ENCODE measurements at places on chromosomes 6 and 20.

DNA sequence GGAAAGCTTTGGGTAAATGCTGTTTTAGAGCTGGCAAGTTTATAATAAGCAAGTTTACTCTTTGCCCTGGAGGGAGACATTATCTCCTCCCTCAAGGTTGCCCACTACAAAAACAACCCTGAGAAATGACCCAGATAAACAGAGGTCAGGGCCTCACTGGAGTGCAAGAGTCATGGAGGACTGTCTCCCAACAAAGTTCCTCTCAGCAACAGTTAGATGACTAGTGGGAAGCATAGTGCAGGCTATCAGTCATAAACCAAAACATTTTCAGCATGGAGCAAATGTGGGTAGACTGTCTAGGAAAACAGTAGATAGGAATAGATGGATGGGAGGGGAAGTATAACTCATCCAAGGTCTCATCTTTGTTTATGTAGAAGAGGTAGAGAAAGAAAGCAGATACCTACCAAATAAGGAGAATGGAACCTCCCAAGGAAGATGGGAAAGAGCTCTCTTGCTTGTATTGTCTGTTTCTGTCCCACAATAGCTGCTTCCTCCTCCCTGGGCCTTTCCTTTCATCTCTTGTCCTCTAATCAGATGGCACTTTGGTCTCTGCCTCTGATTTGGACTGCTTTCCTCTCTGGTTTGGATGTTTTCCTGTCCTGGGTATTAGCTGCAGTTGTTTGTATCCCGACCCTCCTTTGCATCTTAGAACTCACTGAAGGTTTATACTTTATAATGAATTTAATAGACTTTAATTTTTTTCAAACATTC is 95.4 kb downstream of the WASF1 start:
- no peak for DNase-seq

GRCh38 chr20:44644230-44644617 is 7.3 kb downstream of the ADA start:
- no peak for DNase-seq

GRCh38 chr20:48126227-48126740 is 341.0 kb upstream of the SULF2 start:
- DNase-seq: no peak

DNA sequence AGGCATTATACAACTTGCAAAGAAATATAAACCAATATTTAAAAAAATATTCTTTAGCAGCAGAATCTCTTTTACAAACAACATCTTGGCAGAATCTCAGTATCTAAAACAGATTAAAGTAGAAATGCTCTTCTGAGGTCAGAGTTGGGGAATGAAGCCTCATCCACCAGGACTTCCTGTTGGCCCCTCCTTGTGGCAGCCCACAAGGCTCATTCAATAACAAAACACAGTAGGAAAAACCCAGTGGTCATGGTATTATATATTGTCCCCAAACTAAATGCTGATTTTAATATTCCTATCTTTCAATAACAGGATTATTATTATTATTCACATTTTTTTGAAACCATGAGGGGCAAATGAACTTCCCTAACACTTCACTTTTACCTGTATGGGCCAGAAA is 368.6 kb downstream of the BTBD9 start:
- no peak for DNase-seq

GRCh38 chr6:122578961-122579360 is 31.2 kb upstream of the PKIB start:
- no peak for DNase-seq

GRCh38 chr6:81897793-81898192 is 145.3 kb upstream of the TENT5A start:
- DNase-seq: no peak

- peak; percentile 35 for DNase-seq
Measured at GRCh38 chr6:35181933-35182612, 31.7 kb upstream of the SCUBE3 start.

- no peak for DNase-seq
Measured at GRCh38 chr6:2909718-2910117, 6.6 kb upstream of the SERPINB9 start.

- DNase-seq: peak; percentile 72
Measured at GRCh38 chr6:109455437-109456110, at the start of gene MICAL1. TSS of gene MICAL1 (minus strand) at chr6:109455772. CDS start at chr6:109454196, 1,576 bp downstream.

- no peak for DNase-seq
Measured at GRCh38 chr20:19114410-19114809, 98.0 kb upstream of the SLC24A3 start.

- no peak for DNase-seq
Measured at GRCh38 chr6:80015839-80016435, 11.5 kb downstream of the TTK start.

- no peak for DNase-seq
Measured at GRCh38 chr20:36197271-36197670, 39.0 kb upstream of the AAR2 start.

DNA sequence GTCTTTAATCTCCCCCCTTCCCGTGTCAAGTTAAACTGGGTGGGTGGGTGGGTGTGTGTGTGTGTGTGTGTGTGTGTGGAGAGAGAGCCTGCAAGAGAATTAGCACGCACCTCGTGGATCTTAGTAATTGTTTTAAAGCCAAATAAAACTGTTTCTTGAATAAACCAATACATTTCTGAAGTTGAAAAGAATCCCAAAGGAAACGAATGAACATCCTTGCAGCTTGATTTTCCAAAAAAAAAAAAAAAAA is 381 bp upstream of the BICRAL start:
- no peak for DNase-seq

DNA sequence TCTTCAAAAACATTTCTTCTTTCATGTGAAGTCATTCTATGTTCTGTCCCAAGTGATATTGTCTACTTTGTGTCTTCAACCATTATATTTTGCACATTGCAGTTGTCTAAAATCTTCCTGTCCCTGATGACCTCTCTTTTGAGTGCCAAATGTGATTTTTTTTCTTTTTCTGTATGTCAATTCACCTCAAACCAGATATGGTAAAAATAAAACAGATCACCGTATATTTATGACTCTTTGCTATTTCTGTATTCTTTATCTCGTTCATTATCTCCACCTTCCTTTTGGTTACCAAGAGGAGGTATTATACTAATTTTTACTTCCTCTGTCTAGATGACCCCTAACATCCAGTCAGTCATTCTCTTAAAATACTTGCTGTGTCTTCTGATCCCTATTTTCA is 165.2 kb downstream of the GRIK2 start:
- no peak for DNase-seq

DNA sequence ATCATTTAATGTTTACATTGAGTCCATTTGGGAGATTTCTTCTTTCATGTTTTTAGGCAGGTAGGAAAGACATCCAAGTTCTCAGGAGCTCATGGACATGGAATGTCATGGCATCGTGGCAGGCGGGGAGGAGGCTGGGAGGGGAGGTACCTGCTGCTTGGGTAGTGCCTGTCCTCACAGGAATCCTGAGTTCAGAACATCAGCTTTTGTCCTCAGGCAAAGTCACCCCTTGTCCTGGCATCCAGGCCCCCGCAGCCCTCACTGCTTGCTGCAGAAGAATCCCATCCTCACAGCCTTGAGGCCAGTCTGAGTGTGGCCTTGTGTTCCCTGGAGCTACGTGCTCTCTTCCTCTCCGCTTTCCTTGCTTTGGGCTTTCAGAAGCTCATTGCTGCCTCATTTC is 157.4 kb downstream of the CFAP61 start:
- DNase-seq: no peak

DNA sequence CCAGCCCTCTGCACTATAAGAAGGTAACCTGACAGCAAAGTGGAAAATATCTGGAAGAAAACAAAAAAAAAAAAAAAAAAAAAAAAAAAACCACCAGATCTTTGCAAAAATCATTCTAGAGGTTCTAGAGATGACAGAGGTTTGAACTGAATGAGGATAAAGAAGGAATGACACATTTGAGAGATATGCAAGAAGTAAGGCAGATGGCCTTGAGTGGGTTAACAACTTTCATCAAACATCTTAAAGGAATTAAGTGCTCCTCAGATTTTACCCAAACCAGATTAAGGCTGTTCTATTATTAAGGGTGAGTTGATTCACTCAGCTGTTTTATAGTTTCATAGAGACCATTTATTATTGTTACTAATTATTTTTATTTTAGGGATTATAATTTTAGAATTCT is 62.0 kb downstream of the RSPO3 start:
- DNase-seq: no peak

GRCh38 chr20:63333241-63333836 is 27.8 kb downstream of the CHRNA4 start:
- DNase-seq: no peak

DNA sequence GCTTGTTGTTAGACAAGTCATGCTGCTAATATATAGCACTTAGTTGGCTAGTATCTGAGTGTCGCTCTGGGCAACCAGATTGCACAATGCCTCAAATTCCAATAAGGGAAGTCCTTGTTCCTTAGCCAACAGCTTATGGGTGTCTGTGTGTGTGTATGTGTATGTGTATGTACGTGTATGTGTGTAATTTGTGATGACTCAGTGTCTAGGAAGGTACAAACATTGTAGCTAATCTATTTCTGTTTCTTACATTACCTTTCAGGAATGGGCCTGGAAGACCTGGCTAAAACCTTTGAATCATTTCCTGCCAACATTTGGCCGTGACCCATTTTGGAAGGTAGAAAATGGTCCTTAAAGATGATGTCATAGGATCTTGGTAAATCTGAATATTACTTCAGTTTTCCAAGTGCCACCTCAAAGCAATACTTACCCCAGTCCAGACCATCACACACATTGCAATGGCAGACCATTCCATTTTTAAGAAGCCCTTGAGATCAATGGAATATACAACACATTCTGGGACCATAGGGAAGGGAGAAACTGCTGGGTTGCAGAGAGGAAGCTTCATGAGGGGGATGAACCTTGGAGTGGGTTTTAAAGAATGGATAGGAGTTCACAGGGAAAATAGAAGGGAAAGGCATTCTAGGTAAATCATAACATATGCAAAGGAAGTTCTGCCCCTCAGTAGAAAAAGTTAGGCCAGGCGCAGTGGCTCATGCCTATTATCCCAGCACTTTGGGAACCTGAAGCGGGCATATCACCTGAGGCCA is 25.1 kb downstream of the NEDD9 start:
- DNase-seq: no peak

DNA sequence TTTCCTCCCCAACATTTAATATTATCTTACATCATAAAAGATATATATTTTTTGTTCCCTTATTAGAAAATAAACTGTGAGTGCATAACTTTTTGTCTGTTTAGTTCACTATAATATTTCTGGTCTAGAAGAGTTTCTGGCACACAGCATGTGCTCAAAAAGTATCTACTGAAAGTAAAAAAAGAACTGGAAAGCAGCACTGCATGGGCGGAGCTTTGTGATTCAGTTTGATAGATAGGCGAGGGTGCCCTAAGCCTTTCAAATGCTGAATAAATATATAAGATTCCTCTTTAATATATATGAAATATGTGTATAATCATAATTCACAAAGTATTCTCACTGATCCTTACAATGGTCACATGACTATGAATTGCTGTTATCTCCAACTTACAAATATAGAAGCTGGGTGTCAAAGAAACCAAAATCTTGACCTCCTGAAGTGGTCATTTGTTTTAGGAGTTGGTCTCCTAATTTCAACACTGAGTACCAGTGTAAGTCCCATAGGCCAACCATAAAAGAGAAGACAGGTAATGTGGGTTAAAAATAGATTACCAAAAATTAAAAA is 50.8 kb downstream of the OR2B2 start:
- no peak for DNase-seq

- no peak for DNase-seq
Measured at GRCh38 chr6:100626721-100627120, 162.0 kb upstream of the SIM1 start.
